ENCODE measurements at places on chromosomes 12 and 14. TPM values are rescaled to one million over a fixed set of nuclear protein-coding genes. Genes with fewer than 3 reads are reported as not detected.

Gene EPS8
- 155 TPM for total RNA-seq

Gene KLRG1
- 2.4 TPM for total RNA-seq

Gene DICER1
- total RNA-seq, result 109 TPM

Gene TOMM20L
- total RNA-seq, result not detected

Gene PRH1
- 47.6 TPM for total RNA-seq

Gene OVCH1
- total RNA-seq, result 0.18 TPM

Gene ACRBP
- 2.3 TPM for total RNA-seq

Gene MANSC1
- total RNA-seq, result 38.9 TPM

Gene GLRX5
- 35.9 TPM for total RNA-seq

Gene FGF6
- total RNA-seq, result not detected

Gene ACSM4
- total RNA-seq, result not detected

Gene ZFP36L1
- total RNA-seq, result 393 TPM

Gene SELPLG
- total RNA-seq, result 4.3 TPM

Gene NEDD1
- 14.0 TPM for total RNA-seq

Gene TMEM63C
- total RNA-seq, result 0.55 TPM

Gene CCDC38
- total RNA-seq, result not detected

Gene COL2A1
- not detected for total RNA-seq

Gene PAX9
- total RNA-seq, result 2.1 TPM

Gene KLRC4
- total RNA-seq, result 3.4 TPM

Gene TSPAN9
- 53.0 TPM for total RNA-seq

Gene ZNF84
- 39.7 TPM for total RNA-seq

Gene SERPINA5
- 4.4 TPM for total RNA-seq

Gene SIX4
- total RNA-seq, result 7.3 TPM

Gene KICS2
- 17.2 TPM for total RNA-seq

Gene PTGER2
- total RNA-seq, result 3.4 TPM

Gene PELI2
- 15.5 TPM for total RNA-seq

Gene GARIN6
- not detected for total RNA-seq

Gene CLMN
- 91.9 TPM for total RNA-seq

Gene PLCZ1
- not detected for total RNA-seq

Gene TESPA1
- total RNA-seq, result 1.3 TPM

Gene SDR9C7
- total RNA-seq, result not detected

Gene SYNJ2BP
- total RNA-seq, result 38.8 TPM

Gene PUS7L
- total RNA-seq, result 26.0 TPM

Gene TEX22
- total RNA-seq, result 6.2 TPM

Gene LRRIQ1
- total RNA-seq, result 3.2 TPM

Data from ureter (tissue), 1 donor.